ENCODE measurements at places on chromosomes 3 and 15. TPM values are rescaled to one million over a fixed set of nuclear protein-coding genes. Genes with fewer than 3 reads are reported as not detected.

GRCh38 chr3:195384952-195385351, 57.9 kb downstream of the ACAP2 start:
- DNase-seq = no peak
- H3K4me3 ChIP-seq = no peak overlapping the region
- H3K4me1 ChIP-seq = peaks cover 30% of the 10 kb centered on the region
- peak overlapping the region; percentile 54 for H3K27ac ChIP-seq
- no peaks in the 10 kb centered on the region for H3K27me3 ChIP-seq

DNA sequence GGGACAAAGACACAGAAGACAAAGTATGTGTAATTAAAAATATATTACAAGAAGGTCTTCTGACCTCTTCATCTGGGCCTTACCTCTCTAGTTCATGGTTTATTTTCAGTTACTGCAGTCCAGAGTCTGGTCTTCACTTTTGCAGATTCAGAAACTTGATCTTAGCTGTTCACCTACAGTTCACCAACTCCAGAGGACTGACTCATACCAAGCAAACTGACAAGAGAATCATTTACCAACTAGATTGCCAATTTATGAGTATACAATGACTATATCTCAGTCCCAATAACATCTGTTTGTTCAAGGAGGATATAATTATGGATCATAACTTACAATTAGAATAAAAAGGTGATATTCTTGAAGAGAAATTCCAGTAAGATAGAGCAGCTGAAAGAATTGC, 9.0 kb downstream of the P2RY1 start:
- no peak overlapping the region for H3K27ac ChIP-seq
- no peaks in the 10 kb centered on the region for H3K36me3 ChIP-seq
- no peak overlapping the region for H3K4me3 ChIP-seq
- no peaks in the 10 kb centered on the region for H3K4me1 ChIP-seq

- no peaks in the 10 kb centered on the region for H3K36me3 ChIP-seq
- H3K27me3 ChIP-seq = no peaks in the 10 kb centered on the region
- no peak overlapping the region for H3K4me3 ChIP-seq
- DNase-seq = no peak
- no peak overlapping the region for H3K27ac ChIP-seq
These were observed 124.5 kb downstream of the CACNA1D start for GRCh38 chr3:53618936-53619335.

- peaks cover 67% of the 10 kb centered on the region for H3K27me3 ChIP-seq
- no peak overlapping the region for H3K27ac ChIP-seq
- no peaks in the 10 kb centered on the region for H3K36me3 ChIP-seq
- H3K4me1 ChIP-seq = peaks cover 24% of the 10 kb centered on the region
These were observed 143.2 kb upstream of the UMPS start for GRCh38 chr3:124587053-124587408.

Gene CRABP1
- 454 TPM for total RNA-seq

- no peaks in the 10 kb centered on the region for H3K36me3 ChIP-seq
- peaks cover 13% of the 10 kb centered on the region for H3K4me1 ChIP-seq
- H3K27ac ChIP-seq = no peak overlapping the region
- peaks cover 21% of the 10 kb centered on the region for H3K27me3 ChIP-seq
These were observed 560.4 kb upstream of the DPPA4 start for GRCh38 chr3:109897734-109898133.

- H3K36me3 ChIP-seq = no peaks in the 10 kb centered on the region
- H3K4me1 ChIP-seq = no peaks in the 10 kb centered on the region
- no peaks in the 10 kb centered on the region for H3K27me3 ChIP-seq
These were observed 299.8 kb upstream of the GPR149 start for GRCh38 chr3:154729741-154730140.

Gene DPPA4
- 215 TPM for total RNA-seq

GRCh38 chr3:10927551-10927950, 65.0 kb upstream of the SLC6A1 start:
- H3K27ac ChIP-seq = no peak overlapping the region
- peaks cover 8% of the 10 kb centered on the region for H3K4me1 ChIP-seq
- no peak overlapping the region for H3K4me3 ChIP-seq
- H3K36me3 ChIP-seq = no peaks in the 10 kb centered on the region
- peaks cover 11% of the 10 kb centered on the region for H3K27me3 ChIP-seq
- no peak for DNase-seq

- peak; percentile 61 for DNase-seq
- H3K4me3 ChIP-seq = peak overlapping the region; percentile 67
- no peaks in the 10 kb centered on the region for H3K36me3 ChIP-seq
- H3K27me3 ChIP-seq = peaks cover 61% of the 10 kb centered on the region
- no peak overlapping the region for H3K27ac ChIP-seq
These were observed 826 bp downstream of the SHC4 start for GRCh38 chr15:48962662-48963523.

Gene P2RY1
- total RNA-seq = 3.9 TPM

DNA sequence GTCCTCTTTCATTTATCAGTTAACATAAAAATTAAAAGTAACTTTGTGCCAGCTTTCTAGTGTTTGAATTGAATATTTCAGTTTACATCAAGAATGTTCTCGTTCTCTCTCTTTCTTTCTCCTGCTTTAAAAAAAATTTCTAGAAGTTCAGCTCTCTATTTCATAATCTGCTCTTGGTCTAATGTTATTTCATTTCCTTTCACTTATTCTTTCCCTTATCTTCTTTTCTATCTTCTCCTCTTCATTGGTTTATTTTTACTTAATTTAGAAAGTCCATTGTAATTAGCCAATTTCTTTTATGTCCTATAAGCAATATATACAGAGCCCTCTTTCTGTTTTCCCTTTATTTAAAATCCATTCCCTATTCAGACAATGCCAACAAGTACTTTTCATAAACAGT, 44.6 kb downstream of the CCDC54 start:
- H3K27me3 ChIP-seq = no peaks in the 10 kb centered on the region
- H3K4me3 ChIP-seq = no peak overlapping the region
- H3K36me3 ChIP-seq = no peaks in the 10 kb centered on the region
- no peaks in the 10 kb centered on the region for H3K4me1 ChIP-seq

Gene ITGB5
- total RNA-seq = 108 TPM

Gene BFSP2
- not detected for total RNA-seq

Gene AQP9
- not detected for total RNA-seq

DNA sequence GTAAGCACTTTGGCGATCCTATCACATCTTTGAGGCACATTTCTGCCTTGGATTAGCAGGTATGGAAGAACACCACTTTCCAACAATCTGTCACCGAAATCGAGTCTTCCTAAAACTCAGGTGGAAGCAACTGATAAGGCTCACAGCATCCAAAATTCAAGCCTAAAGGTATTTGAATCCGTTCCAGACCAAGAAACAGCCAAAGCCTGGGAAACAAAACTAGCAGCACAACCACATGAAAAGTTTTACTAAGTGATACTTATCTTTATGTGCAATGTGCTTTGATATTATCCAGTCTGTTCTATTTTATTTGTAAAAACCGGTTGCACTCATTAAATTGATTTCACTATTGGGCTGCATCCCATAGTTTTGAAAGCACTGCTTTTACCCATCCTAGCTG, 40.5 kb upstream of the FAM174B start:
- H3K27ac ChIP-seq = no peak overlapping the region
- H3K36me3 ChIP-seq = no peaks in the 10 kb centered on the region
- H3K27me3 ChIP-seq = no peaks in the 10 kb centered on the region
- no peak for DNase-seq
- H3K4me3 ChIP-seq = no peak overlapping the region

Gene RPLP1
- 109 TPM for total RNA-seq

DNA sequence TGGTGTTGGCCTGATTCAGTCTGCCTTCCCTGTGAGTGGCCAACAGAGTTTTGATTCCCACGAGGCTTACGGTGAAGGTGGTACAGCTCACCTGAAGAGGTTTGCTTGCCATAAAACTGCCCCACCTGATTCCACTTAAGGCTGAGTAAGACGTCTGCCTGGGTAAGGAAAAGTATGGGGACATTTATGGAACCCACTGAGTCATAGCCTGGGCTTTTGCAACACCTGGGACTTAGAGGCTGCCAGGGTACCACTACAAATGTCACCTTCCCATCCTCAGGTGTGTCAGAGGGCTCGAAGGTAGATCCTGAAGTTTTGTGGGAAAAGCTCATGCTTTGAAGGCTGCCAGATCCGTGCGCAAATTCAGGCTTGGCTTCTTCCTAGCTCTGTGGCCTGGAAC, 56.9 kb upstream of the SLCO2A1 start:
- H3K36me3 ChIP-seq = no peaks in the 10 kb centered on the region
- H3K27ac ChIP-seq = no peak overlapping the region
- no peaks in the 10 kb centered on the region for H3K4me1 ChIP-seq
- DNase-seq = no peak
- H3K4me3 ChIP-seq = no peak overlapping the region

Gene NR2F2
- total RNA-seq = 24.6 TPM

Gene CASR
- total RNA-seq = not detected

- H3K27ac ChIP-seq = no peak overlapping the region
- H3K27me3 ChIP-seq = no peaks in the 10 kb centered on the region
- no peak for DNase-seq
- peaks cover 31% of the 10 kb centered on the region for H3K4me1 ChIP-seq
These were observed 1.4 kb downstream of the PEAK1 start for GRCh38 chr15:77418391-77418965.

- H3K4me1 ChIP-seq = no peaks in the 10 kb centered on the region
- H3K27ac ChIP-seq = no peak overlapping the region
- H3K36me3 ChIP-seq = no peaks in the 10 kb centered on the region
- no peaks in the 10 kb centered on the region for H3K27me3 ChIP-seq
- DNase-seq = no peak
These were observed 34.0 kb downstream of the MYRIP start for GRCh38 chr3:39843440-39843839.

Gene LYZL4
- total RNA-seq = not detected

DNA sequence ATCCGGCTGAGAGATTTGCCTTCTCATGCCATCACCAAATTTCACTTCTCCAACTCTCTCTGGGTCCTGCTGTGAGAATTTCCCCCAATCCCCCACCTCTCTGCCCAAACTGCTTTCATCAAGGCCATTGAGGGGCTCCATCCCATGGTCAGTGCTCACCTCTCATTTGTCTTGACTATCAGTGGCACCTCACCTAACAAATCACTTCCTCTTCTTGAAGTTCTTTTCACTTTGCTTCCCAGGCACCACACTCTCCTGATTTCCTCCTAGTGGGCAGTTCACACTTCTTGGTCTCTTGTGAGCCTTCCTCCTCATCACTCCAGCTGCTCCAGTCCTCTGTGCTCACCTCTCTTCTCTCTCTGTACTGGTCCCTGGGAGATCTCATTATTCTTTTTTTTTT, 169.6 kb downstream of the OPA1 start:
- no peak overlapping the region for H3K4me3 ChIP-seq
- H3K4me1 ChIP-seq = no peaks in the 10 kb centered on the region
- DNase-seq = no peak
- H3K27ac ChIP-seq = no peak overlapping the region
- H3K27me3 ChIP-seq = no peaks in the 10 kb centered on the region

- H3K4me3 ChIP-seq = no peak overlapping the region
- H3K27me3 ChIP-seq = peaks cover 54% of the 10 kb centered on the region
- H3K36me3 ChIP-seq = no peaks in the 10 kb centered on the region
- H3K4me1 ChIP-seq = peaks cover 15% of the 10 kb centered on the region
These were observed 7.3 kb upstream of the ISLR2 start for GRCh38 chr15:74123131-74123429.

Gene ARHGAP11A
- total RNA-seq = 51.1 TPM

DNA sequence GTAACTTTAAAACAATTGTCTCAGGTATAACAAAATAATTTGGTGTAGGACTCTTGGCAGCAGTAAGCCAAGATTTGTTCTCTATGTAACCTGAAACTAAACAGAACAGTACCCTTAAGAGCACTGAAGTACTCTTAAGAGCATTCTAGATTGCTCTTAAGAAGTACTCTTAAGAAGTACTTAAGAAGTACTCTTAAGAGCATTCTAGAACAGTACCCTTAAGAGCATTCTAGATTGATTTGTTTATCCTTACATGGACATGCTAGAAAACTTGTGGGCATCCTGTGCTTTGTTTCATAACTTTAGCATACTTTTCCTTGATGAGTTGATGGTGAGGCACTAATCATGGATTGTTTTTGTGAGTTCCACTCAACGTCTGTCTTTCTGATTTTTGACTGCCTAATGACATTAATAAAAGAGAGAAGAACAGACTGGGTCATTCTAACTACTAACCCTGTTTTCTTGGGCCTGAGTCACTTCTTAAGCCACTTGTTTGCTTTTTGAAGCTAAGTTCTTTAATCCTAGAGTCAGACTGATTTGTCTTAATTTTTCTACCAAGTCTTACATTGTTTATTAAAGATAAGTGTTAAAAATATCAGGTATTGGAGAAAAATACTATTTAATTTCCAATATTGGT, 57.2 kb upstream of the UTS2B start:
- H3K27ac ChIP-seq = no peak overlapping the region
- no peaks in the 10 kb centered on the region for H3K27me3 ChIP-seq
- no peaks in the 10 kb centered on the region for H3K36me3 ChIP-seq
- DNase-seq = no peak

Gene CPLX3
- total RNA-seq = not detected

DNA sequence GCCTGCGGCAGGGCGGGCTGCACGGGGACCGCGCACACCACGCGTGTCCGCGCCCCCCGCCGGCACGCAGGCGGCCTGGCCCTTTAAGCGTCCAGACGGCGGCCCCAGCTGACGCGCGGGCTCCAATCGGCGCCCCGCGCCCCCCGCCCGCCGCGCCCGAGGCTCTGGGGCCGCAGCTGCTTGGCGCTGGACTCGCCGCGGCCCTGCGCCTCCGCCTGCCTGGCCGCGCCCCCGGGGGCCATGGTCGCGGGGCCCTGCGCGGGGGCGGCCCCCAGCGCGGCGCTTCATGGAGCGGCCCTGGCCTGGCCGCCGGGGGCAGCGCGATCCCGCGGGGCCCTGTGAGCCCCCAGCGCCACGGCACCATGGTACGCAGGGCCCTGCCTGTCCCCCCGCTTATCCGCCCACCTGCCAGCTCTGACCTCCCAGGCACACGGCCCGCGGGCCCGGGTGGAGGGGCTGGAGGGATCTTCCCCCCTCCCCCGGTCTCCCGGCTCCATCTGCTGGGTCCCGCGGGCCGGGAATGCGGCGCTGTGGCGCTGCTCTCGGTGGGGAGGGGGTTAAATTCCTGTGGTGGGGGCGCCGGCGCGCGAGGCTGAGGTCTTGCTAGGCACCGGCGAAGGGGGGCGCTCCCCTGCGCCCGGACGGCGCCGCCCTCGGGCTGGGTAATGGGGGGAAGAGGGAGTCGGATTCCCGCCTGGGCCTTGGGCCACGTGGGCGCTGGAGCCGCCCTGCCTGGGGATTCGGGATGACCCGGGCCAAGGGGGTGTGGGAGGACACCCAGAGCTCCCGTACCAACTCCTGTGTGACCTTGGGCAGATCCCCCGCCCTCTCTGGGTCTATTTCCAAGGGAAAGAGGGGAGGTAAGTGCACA, 1.1 kb downstream of the ZBTB47 start:
- H3K4me3 ChIP-seq = peak overlapping the region; percentile 86
- H3K27ac ChIP-seq = no peak overlapping the region
- H3K36me3 ChIP-seq = no peaks in the 10 kb centered on the region
- H3K27me3 ChIP-seq = no peaks in the 10 kb centered on the region
- peak; percentile 92 for DNase-seq

Data from neural progenitor cell (in vitro differentiated cells).